ENCODE measurements at places on chromosomes 1 and 21.

DNA sequence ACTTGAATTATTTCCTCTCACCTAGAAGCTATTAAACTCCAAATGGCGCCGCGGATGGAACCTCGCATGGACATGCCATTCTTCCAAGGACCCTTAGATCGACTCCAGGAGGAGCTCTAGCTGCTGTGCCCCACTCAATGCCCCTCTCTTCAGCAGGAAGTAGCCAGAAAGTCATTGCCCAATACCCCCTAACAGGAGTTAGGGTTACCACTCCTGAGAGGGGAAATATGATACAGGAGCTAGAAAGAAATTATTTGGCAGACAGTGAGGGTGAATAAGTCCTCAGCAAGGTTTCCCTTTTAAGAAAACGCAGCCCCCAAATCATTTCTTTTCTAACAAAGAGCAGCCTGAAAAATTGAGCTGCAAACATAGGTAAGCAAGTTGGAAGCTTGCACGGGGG is 28.6 kb downstream of the TFB2M start:
- DNase-seq: no peak

DNA sequence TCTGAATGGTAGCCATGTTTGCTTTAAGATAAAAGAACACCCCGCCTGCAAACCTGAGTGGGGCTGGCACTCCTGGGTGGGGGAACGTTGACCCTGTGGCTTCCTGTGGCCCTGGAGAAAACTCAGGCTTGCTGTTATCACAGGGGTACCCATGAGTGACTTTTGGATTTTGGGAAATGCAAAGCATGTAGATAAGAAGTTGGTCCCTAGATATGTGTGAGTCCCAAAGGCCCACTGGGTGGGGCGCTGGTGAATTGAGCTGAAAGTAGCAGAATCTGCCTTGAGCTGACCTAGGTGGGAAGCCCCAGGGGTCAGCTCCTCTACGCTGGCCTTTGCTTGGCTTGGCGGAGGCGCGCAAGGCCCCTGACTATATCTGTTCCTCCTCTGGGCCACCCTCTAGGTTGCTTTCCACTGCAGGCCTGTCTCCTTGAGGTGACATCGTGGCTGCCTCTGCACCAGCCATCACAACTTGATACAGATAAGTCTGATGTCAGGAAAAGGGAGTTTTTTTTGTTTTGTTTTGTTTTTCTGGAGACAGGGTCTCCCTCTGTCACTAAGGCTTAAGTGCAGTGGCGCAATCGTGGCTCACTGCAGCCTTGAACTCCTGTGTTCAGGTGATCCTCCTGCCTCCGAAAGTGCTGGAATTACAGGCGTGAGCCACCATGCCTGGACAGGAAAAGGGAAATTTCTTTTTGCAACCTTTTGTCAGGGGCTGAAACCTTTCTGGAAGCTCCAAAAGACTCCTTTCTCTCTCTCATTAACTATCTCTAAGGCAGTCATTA is 72.2 kb downstream of the AGPAT3 start:
- DNase-seq: no peak

- no peak for DNase-seq
Observed at GRCh38 chr1:80892539-80892938, 908.2 kb upstream of the ADGRL2 start.

DNA sequence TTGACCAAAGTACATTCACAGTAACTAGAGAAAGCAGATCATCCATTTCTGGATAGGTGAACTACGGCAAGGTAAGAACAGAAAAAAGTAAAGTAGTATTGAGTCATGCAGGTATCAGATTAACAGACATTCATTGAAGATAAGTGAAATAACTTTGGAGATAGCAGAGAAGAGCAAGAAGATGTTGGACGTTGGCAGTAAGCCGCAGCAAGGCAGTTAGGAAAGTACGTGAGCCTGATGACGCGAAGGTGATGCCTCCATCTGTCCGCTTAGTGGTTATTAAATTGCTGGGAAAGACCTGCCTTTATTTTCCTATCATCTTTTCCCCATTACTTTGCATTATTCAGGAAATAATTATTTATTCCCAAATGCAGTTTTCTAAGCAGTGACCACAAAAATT is 24.9 kb upstream of the KIAA1614 start:
- no peak for DNase-seq

DNA sequence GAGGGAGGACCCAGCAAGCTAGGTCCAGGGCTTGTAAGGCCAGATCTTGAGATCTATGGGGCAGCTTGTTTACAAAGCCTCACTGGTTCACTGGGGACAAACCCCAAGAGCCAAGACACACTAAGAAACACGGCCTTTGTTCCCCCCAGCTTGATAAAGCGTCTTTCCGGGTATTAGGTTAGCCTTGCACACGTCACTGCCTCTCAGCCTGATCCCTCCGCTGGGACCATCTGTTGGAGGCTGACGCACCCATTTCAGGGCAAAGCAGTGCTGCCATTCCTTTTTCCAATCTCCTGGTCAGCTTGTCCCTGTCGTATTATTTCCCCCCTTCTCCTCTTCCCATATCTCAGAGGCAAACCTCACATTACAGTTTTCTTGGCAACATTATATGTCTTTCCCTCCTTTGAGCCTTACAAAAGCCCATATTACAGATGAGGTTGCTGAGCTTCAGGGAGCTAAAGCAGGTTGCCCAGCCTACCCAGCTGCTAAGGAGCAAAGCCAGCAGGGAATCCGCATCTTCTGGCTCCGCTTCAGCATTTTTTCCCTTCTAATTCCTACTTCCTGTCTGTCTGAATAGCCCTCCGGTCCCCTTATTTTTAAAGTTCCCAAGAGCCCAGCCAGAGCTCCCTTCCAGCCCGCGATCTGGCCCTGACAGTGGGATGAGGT is 4.1 kb downstream of the HEYL start:
- no peak for DNase-seq

DNA sequence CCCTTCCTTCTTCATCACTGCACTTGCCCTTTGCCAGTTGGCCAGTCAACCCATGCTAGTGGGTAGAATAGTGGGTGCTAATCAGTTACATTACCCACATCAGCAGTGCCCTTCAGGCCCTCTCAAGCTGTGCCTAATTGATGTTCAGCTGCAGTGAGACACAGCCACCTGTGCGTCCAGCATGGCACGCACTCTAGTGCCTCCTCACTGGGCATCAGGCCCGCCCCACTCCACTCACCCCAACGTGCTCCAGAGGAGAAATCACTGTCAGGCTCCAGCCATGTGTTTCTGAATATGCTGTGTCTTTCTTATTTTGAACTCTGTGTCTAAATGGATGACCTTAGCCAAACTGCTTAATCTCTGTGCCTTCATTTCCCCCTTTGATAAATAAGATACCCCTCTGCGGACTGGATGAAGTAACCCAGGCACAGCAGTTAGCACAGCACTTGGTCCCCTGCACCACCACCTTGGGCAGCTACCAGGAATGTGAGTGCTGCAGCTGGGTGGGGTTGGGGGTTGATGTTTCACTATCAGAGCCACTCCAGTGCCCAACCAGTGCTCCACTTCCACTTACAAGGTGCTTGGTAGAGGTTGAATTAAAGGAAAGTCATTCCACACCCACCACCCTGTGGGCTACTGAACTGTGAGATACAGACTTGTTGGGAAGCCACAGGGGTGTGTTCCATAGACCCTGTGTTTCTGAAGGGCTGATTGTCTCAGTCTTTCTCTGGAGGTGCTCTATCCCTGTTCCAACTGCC is 8.9 kb upstream of the ADORA3 start:
- no peak for DNase-seq

DNA sequence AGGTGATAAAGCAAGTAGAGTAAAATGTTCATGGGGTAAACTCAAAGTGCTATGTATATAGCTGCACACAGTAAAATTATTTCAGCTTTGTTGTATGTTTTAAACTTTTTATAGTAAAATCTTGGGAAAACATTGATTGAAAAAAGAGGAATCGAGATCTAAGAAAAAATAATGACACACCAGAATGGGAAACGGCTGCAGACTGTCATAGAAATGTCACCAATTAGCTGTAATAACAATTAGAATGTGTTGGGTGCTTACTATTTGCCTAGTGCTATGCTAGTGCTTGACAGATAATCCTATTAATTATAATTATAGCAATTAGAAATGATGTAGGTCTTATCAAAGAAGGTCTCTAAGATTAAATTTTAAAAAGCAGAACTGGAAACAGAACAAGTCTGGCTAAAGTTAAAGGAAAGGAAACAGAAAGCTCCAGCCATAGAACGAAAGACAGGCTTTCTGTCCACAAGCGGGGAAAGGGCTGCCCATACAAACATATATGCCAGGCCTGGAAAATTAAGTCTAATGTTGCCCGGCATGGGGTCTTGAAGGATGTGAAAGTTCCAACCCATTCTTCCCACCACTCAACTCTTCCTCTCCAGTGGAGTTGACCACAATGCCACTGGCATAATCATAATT is 5.0 kb downstream of the PCNX2 start:
- no peak for DNase-seq

DNA sequence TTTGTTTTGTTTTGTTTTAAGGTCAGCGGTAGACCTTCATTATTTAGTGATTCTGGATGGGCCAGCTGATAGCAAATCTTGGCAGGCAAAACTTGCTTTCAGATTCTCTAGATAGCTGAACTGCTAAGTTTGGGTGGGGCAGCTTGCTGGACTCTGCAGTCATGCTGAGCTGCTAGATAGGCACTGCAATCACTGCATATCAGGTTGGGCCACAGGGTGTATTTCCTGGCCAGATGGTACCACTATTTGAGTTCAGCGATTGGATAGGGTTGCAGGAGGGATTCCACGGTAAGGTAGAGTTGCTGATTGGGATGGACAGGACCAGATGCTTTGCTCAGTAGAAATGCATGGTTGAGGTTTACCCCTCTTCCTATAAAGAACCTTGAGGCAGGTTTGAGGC is 579.3 kb upstream of the ADGRL4 start:
- no peak for DNase-seq

DNA sequence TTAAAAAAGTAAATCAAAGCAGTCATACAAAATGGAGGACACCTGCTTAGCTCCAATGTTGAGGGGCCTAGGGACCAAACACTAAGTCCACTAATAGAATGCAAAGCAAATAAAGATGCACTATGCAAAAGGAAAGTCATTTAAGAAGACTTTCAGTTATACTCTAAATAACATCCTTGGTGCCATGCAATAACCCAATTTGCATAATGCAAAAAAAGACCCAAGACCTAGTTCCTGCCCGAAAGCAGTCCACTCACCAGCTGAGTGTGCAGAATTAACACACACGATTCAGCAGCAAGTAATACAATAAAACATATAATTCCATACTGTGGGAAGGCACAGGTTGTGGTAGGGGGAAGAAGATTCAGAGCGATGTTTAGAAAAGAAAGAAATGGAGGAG is 101.8 kb downstream of the TGFBR3 start:
- DNase-seq: no peak

DNA sequence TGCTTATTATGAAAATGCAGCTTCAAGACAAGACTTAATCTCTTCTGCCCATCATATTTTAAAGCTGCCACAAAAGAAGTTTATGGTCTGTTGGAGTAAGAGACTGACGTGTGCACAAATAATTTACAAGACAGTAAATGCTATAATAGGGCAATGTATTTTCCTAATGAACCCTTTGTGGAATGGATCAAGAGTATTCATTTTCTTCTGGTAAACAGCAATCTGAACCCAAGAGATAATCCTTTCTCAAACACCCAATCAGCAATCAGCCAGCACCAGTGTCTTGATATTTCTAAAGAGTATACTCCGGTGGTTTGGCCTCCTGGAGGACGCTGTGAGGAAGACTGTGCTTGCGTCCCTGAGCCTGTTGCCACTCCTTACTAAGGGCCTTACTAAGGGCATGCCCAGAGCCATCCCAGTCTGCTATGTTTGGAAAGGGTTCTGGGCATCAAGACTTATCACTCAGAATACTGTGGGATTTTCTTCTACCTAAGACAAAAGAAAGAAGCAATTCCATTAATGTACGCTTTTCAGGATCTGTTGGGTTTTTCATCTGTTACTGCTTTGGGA is 48.8 kb upstream of the LRRC8D start:
- DNase-seq: no peak

- DNase-seq: no peak
Observed at GRCh38 chr1:210476730-210477129, 148.0 kb downstream of the HHAT start.

DNA sequence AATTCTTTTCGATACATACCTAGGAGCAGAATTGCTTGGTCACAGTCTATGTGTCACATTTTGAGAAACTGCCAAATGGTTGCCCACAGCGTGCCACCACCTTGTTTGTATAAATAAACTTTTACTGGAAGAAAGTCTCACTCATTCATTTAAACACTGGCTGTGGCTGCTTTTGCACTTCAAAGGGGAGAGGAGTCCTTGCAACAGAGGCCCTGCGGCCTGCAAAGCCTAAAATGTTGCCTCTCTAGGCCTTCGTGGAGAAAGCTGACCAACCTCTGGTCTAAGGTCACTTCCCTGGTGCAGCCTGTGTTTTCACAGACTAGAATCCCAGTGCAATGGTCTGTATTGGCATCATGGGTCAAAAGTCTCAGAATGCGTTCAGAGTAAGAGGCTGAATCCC is 8.3 kb downstream of the RIPK4 start:
- DNase-seq: no peak

GRCh38 chr1:159951551-159951950 is 2.5 kb downstream of the SLAMF9 start:
- no peak for DNase-seq

- DNase-seq: no peak
Observed at GRCh38 chr1:15732686-15733081, 3.4 kb upstream of the SLC25A34 start.

DNA sequence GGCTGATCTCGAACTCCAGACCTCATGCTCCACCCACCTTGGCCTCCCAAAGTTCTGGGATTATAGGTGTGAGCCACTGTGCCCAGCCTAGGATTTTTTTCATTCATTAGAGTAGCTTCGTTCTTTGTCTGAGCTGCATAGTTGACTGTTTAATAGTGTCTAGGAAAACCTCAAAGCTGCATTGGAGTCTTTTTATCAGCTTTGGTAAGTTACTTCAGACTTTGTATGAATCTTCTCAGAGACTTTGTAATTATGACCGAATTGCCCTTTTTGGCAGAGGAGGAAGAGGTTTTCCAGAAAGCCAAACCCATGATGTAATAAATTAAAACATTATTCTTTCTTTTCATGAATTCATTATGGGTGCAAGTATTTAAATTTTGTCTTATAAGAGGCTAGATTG is 5.1 kb downstream of the DNAJB4 start:
- DNase-seq: no peak

Data from stimulated activated CD4-positive, alpha-beta T cell treated with anti-CD3 and anti-CD28 coated beads, Interleukin-15, amount 100 ng/mL, for 24 hours (primary cell).